Adrenal gland (tissue), 19 donors: ENCODE measurements at places on chromosomes 1 and 21.
A peak's percentile ranks its signal among the peaks of the same experiment; 100 is the strongest.

DNA sequence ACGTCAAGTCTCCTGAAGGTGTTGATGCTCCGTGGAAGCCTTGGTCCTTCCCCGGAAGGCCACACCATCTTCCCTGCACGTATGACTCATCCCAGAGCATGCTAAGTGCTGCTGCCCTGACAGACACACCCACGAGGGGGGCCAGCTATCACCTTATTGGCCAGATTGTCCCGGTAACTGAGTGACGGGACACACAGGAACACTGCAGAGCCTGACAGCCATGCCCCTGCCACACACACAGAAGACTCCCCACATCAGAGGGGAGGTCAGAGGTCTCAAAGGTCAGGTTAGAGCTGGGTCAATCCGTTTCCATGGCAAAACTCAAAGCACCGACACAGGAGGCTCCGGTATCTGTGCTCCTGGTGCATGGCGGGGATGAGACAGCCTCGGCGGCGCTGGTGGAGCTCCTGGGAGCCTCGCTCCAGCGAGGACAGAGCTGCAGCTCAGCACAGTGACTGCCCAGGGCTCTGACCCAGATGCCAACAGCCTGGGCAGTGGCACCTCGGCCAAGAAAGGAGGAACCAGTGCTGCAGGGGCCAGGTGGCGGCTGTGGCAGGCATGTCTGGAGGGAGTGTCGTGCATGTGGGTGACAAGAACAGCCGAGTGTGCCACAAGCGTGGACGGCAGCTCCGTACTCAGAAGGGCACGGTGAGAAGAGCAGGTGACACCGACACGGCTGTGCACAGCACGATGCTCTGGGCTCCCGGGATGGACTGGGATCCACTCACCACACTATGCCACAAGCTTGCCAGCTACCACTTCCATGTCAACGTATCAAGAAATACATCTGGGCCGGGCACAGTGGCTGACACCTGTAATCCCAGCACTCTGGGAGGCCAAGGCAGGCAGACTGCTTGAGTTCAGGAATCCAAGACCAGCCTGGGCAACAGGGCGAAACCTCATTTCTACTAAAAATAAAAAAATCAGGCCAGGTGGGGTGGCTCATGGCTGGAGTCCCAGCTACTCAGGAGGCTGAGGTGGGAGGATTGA is 14.8 kb upstream of the TMEM240 start:
- DNase-seq, result peak; percentile 90

DNA sequence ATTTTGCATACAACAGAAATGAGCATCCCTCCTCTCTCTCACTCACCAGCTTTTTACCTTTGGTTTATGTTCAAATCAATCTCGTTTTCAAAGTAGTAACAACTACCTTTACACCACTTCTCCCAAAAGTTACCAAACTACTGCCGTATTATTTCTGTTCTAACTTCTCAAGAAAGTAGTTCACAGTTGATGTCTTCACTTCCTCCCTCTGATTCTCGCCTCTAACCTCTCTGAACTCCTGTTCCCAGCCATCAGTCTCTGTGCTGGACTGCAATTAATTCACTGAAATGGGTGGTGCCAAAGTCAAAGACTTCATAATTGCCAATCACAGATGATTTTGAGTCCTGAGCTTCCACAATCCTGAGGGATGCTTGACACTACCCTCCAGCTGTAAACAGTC is 54.0 kb downstream of the ZNF281 start:
- no peak for DNase-seq

GRCh38 chr1:216887032-216887431 is 163.8 kb upstream of the ESRRG start:
- DNase-seq, result no peak

DNA sequence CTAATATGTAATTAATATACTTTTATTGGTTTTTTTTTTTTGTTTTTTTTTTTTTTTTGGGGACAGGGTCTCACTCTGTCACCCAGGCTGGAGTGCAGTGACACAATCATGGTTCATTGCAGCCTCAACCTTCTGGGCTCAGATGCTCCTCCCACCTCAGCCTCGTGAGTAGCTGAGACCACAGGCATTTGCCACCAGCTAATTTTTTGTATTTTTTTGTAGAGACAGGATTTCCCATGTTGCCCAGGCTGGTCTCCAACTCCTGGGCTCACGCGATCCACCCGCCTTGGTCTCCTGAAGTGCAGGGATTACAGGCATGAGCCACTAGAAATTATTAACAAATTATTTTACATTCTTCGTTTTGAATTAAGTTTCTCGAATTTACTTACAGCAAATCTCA is 16.8 kb upstream of the POGZ start:
- no peak for DNase-seq

DNA sequence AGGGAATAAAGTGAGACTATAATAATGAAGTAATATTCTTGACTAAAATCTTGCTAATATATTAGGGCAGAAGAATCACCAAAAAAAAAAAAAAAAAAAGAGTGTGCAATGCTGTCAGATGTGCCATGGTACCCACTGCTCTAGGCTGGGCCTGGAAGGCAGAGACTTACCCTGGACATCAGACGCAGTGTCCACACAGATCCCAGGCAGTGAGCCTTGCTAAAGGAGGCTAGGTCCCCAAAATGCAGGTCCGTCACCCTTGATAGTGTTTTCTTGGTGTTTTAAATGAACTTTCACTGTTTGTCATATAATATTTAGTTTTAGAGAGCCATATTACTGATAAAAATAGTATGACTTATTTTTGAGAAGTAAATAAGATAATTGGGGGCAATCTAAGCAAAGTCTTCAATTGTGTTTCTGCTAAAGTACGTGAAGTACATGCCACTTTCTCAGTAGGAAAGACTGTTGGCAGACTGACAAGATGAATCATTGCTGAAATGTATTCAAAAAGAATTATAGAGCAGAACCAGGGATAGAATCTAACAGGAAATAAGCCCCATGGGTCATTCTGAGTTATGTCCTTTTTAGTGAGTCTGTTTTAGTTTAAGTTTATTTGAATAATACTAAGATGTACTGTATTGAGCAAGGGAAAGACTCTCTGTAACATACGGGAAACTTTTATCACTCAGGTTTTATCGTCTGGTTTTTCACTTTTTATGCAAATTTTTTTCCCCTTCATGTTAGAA is 74.6 kb upstream of the PDC start:
- DNase-seq, result no peak

DNA sequence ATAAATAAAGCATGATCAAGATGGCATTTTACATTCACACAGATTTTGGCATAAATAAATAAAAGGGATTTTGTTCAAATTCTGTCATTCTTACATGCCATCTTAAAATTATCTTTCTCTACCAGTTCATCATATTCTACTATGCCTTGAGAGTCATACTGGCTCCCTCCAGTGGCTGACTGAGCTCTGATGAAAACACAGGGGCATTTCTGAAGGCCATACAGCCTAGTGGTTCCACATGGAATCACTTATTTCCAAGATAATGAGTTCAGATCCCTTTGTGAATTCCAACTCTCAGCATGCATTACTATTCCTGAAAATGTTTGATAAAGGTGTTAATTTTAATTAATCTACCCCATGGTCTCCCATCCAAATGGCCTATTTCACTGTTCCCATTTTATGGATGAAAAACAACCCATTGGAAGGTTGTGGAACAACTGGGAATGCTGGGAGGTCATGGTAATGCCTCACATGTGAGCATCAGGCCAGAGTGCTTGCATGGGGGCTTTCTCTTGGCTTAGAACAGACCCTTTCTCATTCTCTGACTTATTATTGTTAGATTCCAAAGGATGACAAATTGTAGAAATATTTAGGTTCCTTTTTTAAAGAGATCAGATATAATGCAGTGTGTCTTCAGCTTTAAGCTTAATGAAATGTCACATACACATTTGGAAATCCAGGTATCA is 622.4 kb upstream of the PKN2 start:
- DNase-seq, result peak; percentile 54

GRCh38 chr1:41315146-41315822 is 46.0 kb upstream of the FOXO6 start:
- DNase-seq, result no peak

DNA sequence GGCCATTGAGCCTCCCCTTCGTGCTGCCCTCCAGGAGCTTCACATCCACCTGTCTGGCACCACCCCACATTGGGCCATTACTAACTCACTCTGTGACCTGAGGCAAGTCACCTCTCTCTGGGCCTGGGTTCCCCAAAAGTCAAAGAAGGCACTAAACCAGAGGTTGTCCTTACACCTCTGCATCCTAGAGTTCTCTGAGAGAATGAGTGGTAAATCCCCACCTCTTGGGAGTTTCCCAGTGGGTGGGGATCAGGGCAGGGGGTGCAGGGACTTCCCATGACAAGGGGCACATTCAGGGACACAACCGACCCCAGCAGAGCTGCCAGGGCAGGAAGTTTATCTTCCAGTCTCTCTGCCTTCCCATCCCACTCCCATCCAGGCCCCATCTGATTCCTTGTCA is 99.7 kb downstream of the EPHB2 start:
- no peak for DNase-seq

GRCh38 chr1:11998636-11999035 is 18.4 kb downstream of the MFN2 start:
- DNase-seq, result no peak

- no peak for DNase-seq
Observed at GRCh38 chr1:219784660-219785381, 143.5 kb downstream of the SLC30A10 start.

DNA sequence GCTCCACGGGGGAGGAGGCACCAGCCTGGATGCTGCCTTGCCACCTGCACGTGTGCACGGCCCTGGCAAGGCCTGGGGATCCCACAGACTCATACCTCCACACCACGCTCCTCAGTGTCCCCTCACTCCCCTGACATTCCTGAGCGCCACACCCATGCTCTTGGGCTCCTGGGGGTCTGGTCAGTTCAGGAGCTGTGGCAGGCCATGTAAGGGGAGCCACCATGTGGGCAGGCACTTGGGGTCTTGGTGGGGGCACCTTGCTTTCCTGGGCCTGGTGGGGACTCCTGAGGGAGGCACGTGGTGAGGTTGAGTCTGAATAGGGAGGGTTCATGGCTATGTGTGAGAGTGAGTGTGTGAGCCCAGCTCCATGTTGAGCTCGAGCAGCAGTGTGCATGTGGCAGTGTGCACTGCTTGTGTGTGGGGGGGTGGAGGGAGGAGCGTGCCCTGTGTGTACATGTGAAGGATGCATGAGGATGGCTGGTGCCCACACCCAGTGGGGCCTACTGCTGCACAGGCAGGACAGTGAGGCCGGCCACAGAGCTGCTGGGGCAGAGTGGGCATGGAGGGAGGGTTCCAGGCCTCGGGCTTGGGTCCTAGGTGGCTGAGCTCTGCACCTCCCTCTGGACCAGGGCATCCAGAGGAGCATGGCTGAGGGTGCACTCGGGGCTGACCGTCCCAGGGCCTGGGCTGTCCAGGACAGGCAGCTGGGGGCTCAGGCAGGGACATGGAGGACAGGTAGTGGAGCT is 1.6 kb downstream of the GJC2 start:
- peak; percentile 18 for DNase-seq

DNA sequence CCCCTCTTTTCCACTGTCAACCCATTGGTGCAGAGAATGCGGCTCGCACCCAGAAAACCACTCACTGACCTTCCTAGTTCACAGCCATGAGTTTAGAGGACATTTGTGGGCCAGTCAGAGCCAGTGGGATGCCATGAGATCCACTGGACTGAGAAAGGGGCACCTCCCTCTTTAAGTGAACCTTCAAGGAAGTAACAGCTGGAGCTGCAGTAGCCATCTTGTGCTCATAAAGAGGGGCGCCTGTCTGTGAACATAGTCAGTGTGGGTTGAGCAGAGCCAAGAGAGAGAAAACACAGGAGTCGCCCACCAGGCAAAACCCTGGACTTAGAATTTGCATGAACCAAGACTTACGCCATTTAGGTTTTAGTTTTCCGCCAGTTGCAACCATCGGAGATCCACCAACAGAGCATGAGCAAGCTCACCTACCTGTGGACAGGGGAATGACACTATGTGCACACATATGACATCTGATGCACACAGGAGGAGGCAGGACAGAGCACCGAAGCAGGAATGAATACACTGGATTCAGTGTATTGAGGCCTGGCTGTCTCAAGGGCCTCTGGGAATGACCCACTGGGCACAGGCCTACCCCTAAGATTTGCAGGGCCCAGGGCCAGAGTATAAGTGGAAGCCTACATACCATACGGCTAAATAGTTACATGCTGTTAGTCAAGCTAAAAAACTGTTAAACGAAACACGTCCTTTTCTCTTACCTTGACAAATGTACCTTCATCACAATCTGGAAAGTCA is 151.6 kb downstream of the GRIK3 start:
- DNase-seq, result no peak

DNA sequence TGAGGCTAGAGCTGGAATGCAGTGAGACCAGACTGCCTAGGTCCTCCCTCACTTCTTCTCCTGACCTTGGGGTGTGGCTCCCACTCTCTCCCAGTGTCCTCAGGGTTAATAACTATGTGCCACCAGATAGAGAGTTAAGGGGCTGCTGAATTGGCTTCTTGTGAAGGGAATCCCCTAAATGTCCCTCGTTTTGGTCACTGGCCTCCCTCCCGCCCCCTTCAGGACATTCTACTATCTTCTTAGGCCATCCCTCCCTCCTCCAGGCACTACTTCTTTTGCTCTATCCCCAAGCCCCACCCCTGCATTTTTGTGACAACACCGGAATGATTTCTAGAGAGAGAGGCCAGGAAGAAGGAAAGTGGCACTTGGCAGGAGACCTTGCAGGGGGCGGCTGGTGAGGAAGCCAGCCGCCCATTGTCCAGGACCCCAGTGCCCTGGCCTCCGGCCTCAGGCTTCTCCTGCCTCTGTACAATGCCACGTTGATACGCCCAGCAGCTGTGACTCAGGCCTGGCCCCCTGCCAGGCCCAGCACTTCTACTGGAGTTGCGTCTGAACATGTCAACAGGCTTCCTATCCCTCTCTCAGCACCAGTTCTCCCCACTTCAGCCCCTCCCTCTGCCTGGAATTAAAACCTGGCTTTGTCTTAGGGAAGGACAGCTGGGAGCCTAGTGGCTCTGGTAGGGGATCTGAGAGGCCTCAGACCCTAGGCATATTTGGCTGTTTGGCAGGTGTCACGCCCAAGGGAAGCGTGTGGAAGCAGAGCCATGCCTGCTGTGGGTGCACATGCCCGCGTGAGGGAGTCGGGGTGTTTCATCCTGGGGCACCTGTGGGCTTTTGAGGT is 9.1 kb downstream of the LMNA start:
- peak; percentile 99 for DNase-seq

GRCh38 chr1:85606414-85606800 is 25.8 kb downstream of the CCN1 start:
- DNase-seq, result no peak

DNA sequence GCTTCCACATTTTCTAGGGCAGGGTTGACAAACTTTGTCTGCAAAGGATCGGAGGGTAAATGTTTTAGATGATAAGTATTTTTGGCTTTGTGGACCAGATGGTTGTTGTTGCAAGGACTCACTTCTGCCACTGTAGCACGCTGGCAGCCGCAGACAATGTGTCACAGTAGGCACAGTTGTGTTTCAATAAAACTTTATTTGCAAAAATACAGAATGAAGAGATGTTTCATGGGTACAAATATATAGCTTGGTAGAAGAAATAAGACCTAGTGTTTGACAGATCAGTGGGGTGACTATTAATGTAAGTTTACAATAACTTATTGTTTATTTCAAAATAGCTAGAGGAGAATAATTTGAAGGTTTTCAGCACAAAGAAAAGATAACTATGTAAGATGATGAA is 127.8 kb downstream of the GRIK3 start:
- no peak for DNase-seq

- DNase-seq, result peak; percentile 22
Observed at GRCh38 chr1:164515711-164516331, 43.2 kb upstream of the PBX1 start.
